Cortex of kidney (tissue), 1 donor: ENCODE measurements at places on chromosomes 3 and 15.

DNA sequence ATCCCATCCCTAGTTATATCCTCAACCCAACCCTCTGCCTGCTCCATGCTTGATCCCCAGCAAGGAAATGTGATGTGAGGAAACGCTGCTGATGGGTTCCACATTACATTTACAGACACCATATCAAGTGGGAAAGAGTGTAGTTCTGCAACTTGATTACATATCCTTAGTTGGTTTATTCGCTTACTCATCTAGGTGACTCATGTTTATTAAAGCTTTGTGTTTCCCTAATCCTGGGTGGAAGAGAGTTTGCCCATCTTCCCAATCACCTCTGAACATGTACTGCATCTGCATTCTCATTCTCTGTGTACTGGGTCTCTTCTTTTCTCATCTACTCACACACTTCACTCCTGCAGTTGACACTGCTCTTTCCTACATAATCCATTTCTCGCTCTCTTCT, 91.7 kb upstream of the PDZRN3 start:
- DNase-seq, result no peak

DNA sequence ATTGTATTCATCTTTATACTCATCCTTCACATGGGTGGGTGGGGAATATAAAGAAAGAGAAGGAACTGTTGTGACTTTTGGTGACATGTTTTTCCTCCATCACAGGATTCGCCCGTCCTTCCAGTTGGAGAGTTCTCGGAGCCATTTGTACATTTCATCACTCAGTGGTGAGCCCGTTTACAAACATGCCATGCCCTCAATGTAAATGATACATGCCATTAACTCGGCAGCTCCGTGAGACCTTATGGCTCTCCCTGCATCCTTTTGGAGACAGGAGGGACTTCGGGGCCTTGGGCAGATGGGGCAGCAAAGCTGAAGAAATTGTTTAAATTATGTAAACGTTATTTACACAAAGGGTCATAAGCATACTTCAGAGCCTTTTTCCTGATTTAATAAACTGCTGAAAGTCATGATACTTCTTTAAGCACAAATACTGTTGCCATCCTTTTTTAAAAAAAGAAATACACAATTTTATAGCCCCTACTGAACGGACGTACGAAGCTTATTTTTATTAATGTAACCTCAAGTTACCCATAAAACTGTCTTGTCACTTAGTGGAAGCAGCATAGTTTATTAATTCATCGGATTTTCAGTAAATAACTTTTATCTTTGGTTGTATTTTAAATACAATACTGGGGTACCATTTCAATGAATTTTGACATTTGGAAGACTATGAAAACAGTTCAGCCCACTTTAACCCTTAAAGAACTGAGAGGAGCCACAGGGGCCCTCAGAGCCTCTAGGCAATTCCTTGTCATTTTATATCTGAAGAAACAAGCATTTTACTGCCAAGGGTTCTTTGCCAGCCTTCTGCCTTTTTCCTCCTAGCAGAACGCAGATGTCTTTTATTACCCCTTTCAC, 55.6 kb upstream of the SKOR1 start:
- no peak for DNase-seq

DNA sequence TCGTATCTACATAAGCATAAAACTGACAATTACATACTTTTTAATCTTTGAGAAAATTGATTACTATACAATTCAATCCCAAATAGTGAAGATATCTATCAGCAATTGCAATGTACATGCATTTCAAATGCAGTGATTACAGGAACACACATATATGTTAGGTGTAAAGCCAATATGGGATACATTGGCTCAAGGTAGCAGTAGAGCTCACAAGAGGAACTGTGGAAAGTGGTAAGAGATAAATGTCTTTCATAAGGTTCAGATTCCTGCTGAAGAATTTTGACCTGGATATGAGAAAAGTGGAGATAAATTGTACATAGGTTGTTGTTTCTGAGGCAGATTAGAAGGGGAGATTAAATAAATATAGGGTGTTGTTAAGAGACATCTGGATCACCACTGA, 1280.5 kb downstream of the OTOL1 start:
- no peak for DNase-seq

DNA sequence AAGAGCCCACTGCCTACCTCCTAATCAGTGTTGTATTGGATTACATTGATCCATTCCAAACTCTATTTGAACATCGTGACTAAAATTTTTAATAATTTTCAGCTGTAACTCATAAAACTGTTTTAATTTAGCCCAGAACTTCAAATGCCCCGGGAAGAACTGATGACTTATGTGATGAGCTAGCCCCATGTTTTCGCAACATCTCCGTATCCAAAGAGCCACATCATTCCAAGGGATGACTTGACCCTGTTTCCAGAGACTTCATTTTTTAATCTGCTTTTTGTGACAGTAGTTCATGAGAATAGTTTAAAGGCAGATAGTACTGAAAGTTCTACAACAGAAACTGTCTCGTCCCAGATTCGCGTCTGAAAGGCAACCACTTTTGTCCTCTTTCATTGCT, 97.4 kb downstream of the STAC start:
- no peak for DNase-seq

GRCh38 chr3:44969154-44969827, 6.7 kb downstream of the ZDHHC3 start:
- DNase-seq, result no peak

DNA sequence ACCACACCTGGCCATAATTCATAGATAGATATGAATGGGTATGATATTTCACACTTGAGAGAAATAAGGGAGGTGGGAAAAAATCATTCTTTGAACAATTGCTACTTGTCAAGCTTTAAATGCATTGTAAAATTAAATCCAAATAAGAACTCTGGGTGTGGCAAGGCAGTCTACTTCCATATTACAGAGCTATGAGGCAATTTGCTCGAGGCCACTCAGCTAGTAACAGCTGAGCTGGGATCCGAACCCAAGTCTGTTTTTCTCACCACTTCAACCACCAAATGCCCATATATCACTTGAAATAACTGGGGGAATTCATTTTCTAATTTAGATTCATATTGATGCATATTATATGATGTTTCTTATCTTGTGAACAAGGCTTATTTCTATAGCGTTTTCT, 482.2 kb upstream of the ADAMTS9 start:
- no peak for DNase-seq

DNA sequence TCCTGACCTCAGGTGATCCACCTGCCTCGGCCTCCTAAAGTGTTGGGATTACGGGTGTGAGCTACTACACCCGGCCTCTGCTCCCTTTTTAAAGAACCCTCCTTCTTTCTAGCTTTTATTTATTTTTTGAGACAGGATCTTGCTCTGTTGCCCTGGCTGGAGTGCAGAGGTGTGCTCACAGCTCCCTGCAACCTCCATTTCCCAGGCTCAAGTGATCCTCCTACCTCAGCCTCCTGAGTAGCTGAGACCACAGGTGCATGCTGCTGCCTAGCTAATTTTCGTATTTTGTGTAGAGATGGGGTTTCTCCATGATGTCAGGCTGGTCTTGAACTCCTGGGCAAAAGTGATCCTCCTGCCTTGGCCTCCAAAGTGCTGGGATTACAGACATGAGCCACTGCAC, 34.5 kb downstream of the TKT start:
- no peak for DNase-seq

DNA sequence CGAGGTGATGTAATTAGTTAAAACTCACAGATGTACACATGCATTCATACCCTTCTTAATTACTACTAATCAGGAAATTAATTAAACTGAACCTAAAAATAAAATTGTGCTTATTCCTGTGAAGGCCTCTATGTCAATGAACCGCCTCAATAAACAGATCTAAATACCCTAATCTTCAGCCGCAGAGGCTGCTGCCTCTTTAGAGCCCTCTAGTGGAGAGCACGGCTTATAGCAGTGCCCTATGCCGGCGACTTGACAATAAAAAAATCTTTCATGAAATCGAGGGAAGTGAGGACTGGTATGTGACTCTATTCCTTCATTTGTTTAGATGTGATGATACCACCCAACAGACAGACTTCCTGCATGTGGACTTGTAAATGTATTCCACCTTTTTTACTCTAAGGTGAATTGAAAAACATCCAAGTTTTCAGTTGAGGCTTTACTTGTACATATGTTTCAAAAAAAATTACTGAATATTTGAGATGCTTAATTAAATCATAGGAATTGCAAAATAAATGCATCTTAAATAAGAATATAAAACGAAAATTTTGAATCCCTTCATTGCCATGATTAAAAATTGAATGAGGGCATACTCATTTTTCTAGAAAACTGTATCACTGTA, 8.3 kb upstream of the EPHA3 start:
- no peak for DNase-seq

GRCh38 chr3:53843195-53844177, 2.7 kb downstream of the CHDH start:
- no peak for DNase-seq

- DNase-seq, result no peak
Measured at GRCh38 chr3:331881-332280, 135.3 kb downstream of the CHL1 start.
